ENCODE measurements at places on chromosomes 1 and 21.

DNA sequence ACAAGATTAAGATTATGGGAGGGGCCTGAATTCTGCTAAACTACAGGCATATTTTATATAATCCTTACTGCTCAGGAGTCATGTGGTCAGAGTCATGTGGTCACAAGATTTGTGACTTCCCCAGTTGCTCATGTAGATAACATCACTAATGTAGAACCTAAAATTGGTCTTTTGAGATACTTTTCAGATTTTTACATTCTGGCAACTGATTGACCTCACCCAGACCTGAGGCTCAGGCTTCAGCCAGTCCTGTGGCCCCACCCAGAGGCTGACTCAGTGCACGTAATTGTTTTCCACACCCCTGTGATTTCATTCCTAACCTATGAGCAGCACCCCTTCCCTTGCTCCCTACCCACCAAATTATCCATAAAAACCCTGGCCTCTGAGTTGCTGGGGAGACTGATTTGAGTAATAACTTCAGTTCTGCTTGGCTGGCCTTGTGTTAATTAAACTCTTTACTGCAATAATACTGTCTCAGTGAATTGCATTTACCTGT is 41.7 kb upstream of the ZNF326 start:
- no peak for DNase-seq

- no peak for DNase-seq
These were observed 39.7 kb downstream of the NEK2 start for GRCh38 chr1:211635597-211636205.

DNA sequence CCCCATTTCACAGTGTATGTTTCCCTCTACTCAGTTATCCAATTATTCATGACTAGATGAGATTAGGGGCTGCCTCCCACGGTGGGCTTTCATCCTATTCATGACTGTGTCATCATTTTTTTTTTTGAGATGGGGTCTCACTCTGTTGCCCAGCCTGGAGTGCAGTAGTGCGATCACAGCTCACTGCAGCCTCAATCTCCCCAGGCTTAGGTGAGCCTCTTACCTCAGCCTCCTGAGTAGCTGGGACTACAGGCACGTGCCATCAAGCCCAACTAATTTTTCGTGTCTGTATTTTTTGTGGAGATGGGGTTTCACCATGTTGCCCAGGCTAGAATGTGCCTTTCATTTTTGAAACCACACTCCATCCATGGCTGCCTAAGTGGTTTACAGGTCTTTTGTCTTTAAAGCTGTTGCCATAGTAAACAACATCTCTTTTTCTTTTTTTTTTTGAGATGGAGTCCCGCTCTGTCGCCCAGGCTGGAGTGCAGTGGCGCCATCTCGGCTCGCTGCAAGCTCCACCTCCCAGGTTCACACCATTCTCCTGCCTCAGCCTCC is 60.0 kb downstream of the PIK3CD start:
- no peak for DNase-seq

DNA sequence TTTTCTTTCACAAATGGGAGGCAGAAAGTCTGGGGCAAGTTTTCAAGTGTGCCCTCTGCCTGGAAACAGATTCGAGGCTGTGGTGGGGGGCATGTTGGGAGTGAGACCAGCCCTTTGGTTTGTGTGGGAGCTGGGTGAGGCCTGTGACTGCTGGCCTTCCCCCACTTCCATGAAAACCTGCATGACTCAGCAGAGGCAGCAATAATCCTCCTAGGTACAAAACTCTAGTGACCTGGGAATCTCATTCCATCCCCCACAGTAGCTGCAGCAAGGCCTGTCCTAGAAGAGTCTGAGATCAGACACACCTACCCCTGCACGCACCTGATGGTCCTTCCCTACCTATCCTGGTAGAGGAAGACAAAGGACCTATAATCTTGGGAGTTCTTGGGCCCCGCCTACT is 42.1 kb upstream of the KIAA0040 start:
- DNase-seq = no peak

- no peak for DNase-seq
These were observed 35.9 kb downstream of the CSF1 start for GRCh38 chr1:109946511-109946910.

GRCh38 chr1:110233861-110234260 is 23.7 kb downstream of the KCNC4 start:
- DNase-seq = no peak

- DNase-seq = no peak
These were observed 5.8 kb downstream of the ZNF687 start for GRCh38 chr1:151287767-151288500.

DNA sequence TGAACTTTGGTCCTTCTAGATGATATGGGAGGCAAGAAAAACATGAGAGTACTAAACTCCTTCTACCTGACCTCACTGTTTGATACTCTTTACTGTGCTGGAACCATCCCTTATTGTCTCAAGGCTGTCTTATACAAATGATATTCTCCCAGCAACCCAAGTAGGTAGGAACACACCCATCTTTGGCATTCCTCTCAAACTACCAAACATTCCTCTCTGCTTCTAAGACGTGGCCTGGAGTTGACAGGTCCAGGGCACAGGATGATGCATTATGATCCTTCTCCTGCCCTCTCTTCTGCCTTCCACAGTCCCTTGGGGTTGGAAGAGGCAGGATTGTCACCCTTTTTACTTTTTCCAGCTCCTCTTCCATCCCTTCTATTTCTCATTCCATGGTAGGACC is 90.5 kb downstream of the SPATA17 start:
- no peak for DNase-seq

DNA sequence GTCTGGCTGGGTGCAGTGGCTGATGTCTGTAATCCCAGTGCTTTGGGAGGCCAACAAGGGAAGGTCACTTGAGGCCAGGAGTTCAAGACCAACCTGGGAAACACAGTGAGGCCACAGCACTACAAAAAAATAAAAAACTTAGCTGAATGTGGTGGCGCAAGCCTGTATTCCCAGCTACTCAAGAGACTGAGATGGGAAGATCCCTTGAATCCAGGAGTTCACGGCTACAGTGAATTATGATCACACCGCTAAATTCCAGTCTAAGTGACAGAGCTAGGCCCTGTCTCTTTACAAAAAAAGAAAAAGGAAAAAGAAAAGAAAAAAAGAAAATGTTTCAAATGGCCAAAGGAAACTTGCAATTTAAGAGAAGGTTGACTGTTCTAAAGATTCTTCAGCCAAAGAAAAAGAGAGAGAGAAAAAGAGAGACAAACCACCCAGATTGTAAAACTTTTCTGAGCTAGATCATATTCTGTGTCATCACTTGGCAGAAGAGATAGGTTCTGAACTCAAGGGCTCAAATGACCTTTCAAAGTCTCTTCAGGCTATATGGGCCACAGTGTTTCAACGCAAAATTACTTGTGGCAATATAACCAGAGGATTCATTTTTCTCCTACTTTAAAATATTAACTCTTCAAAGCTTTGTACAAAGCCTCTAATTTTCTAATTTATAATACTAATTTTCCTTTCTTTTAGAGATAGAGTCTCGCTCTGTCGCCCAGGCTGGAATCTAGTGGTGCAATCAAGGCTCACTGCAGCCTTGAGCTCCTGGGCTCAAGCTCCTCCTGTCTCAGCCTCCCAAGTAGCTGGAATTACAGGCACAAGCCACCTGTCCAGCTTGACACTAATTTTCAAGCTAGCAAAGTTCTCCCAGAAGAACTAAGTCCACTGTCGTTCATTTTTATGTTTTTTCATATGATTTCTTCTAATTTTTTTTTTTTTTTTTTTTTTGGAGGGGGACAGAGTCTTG is 20.5 kb downstream of the ARID4B start:
- no peak for DNase-seq

DNA sequence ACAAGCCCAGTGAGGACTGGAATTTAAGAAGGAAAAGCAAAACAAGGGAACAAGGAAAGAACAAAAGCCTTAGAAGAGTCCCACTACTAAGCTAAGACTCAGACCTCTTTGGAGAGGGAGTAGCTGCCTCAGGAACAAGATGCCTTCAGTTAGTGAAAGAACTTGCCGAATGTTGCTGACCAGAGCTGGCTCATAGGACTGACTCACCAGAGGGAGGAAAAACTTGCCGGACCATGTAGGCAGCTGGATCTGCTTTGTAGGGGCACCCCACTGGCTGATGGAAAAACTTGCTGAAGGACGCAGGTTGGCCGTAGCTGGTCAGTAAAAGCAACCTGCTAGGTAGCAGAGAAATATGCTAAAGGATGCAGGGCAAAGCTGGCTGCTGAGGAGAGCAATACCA is 15.3 kb upstream of the ZSWIM5 start:
- DNase-seq = no peak

DNA sequence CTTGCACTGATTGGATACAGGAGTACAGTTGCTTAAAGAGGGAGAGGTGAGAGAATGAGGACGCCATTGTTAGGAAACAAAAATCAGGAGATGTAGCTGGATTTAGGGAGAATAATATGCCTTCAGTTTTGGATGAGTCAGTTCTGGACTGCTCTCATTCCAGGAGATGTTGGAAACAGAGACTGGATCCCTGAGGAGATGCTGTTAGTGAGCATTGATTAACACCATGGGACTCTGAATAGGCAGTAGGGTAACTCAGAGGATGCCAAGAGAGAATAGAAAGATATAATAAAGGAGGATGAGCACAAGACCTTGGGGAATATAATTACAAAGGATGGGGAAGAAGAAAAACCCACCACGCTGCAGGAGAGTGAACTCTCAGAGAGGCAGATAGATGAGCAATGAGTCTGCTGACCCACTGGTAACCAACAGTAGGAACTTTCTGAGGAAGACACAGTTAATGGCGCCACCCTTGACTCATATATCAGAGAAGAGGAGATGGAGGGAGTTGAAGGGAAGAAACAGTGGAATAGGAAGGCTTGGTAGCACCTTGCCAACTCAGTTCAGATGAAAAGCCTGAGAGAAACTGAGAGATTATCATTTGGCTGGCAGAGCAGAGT is 10.5 kb downstream of the KCNJ15 start:
- no peak for DNase-seq

Data from cardiac septum (tissue), 1 donor.